Osteocyte (in vitro differentiated cells): ENCODE measurements at places on chromosomes 16 and 17. TPM values are rescaled to one million over a fixed set of nuclear protein-coding genes. Genes with fewer than 3 reads are reported as not detected.

DNA sequence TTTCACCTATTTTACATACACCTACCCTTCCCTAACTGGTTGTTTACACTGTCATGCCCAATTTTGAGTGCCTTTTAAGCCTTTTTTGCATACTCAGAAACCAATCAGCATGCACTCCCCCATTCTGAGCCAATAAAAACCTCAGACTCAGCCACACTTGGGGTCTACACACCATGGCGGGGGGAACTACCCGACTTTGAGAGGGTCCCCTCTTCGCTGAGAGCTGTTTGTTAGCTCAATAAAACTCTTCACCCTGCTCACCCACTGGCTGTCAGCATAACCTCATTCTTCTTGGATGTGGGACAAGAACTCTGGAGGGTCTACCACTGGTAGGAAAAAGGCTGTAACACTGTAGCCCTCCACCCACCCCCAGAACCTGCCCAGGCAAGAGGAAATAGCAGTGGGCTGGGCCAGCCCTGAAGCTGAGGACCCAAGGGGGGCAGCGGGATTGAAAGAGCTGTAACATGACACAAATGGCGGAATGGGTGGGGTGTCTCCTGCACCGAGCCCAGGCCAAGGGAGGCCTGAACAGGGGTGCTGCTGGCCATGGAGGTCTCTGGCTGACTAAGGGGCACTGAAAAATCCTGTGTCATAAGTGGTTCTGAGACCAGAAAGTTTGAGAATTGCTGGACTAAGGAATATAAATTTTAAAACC is 3.0 kb upstream of the FLYWCH2 start:
- H3K4me3 ChIP-seq, result no peak overlapping the region
- no peaks in the 10 kb centered on the region for H3K27me3 ChIP-seq
- peaks cover 14% of the 10 kb centered on the region for H3K4me1 ChIP-seq
- H3K27ac ChIP-seq, result no peak overlapping the region

GRCh38 chr17:79391376-79392233 is 219.2 kb downstream of the RBFOX3 start:
- H3K27me3 ChIP-seq, result peaks cover 50% of the 10 kb centered on the region
- H3K4me1 ChIP-seq, result no peaks in the 10 kb centered on the region
- no peaks in the 10 kb centered on the region for H3K36me3 ChIP-seq
- DNase-seq, result peak; percentile 92
- no peak overlapping the region for H3K4me3 ChIP-seq
- no peak overlapping the region for H3K27ac ChIP-seq

GRCh38 chr16:67278773-67279295 is 498 bp upstream of the PLEKHG4 start:
- H3K27ac ChIP-seq, result peak overlapping the region; percentile 79
- no peak for DNase-seq
- no peaks in the 10 kb centered on the region for H3K27me3 ChIP-seq
- H3K36me3 ChIP-seq, result peaks cover 3% of the 10 kb centered on the region
- peaks cover 28% of the 10 kb centered on the region for H3K4me1 ChIP-seq
- H3K4me3 ChIP-seq, result peak overlapping the region; percentile 64

GRCh38 chr16:5722116-5722619 is 624.6 kb upstream of the EEF2KMT start:
- no peaks in the 10 kb centered on the region for H3K27me3 ChIP-seq
- no peaks in the 10 kb centered on the region for H3K36me3 ChIP-seq
- H3K27ac ChIP-seq, result no peak overlapping the region
- no peaks in the 10 kb centered on the region for H3K4me1 ChIP-seq
- no peak overlapping the region for H3K4me3 ChIP-seq

GRCh38 chr17:1004769-1005295 is 7.9 kb downstream of the TIMM22 start:
- H3K36me3 ChIP-seq, result peaks cover 28% of the 10 kb centered on the region
- H3K4me1 ChIP-seq, result peaks cover 56% of the 10 kb centered on the region
- DNase-seq, result no peak
- no peaks in the 10 kb centered on the region for H3K27me3 ChIP-seq
- no peak overlapping the region for H3K27ac ChIP-seq

GRCh38 chr16:49959552-49960277 is 65.3 kb upstream of the CNEP1R1 start:
- peaks cover 24% of the 10 kb centered on the region for H3K4me1 ChIP-seq
- no peak overlapping the region for H3K4me3 ChIP-seq
- no peaks in the 10 kb centered on the region for H3K36me3 ChIP-seq

The KRT13 gene
- not detected in 2 replicates for total RNA-seq

The TMEM235 gene
- not detected in 2 replicates for total RNA-seq

The VMO1 gene
- total RNA-seq, result 1.9 and 2.4 TPM in 2 replicates

DNA sequence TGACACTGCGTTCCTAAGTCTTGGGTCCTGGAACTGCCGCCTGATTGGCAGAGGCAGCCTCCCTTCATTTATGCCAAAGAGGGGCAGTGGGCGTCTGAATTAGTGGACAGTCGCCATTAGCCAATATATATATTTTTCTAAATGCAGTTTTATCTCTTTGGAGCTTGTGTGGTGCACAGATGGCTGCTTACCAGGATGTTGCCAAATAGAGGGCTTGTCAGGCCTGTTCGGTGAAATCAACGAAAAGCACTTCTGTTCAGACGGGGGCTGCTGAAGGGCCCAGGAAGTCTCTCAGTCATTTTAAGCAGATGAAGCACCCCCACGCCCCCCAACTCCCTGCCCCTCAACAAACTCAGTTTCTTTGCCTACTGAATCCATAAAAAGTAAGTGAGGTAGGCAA is 66.0 kb downstream of the RAP1GAP2 start:
- H3K4me1 ChIP-seq, result peaks cover 2% of the 10 kb centered on the region
- no peaks in the 10 kb centered on the region for H3K27me3 ChIP-seq
- no peak for DNase-seq
- H3K4me3 ChIP-seq, result no peak overlapping the region
